Mesothelial cell of epicardium (in vitro differentiated cells): ENCODE measurements at places on chromosomes 2 and 18.
A peak's percentile ranks its signal among the peaks of the same experiment; 100 is the strongest.

DNA sequence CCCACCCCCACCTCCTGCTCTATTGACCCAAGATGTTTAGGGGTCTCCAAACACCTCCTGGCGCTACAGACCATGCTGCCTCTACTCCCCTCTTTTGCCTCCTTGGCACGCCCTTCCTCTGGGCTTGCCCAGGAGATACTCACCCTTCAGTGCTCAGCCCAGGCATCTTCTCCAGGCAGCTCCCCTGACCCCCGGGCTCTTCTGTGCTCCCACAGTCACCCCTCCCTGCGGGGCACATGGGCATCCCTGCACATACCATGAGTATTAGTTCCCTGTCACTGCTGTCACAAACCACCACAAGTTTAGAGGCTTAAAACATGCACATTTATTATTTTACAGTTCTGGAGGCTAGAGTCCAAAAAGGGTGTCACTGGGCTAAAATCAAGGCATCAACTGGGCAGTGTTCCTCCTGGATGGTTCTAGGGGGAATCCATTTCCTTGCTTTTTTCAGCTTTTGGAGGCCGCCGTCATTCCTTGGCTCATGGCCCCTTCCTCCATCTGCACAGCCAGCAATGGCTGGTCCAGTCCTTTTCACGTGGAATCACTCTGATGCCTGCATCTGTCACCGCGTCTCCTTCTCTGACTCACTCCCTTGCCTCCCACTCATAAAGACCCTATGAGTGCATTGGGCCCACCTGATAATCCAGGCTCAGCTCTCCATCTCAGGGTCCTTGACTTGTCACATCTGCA lies 230.4 kb upstream of the COPS8 start:
- H3K4me1 ChIP-seq, result peaks cover 64% of the 10 kb centered on the region
- no peaks in the 10 kb centered on the region for H3K27me3 ChIP-seq
- no peak for DNase-seq
- H3K27ac ChIP-seq, result no peak overlapping the region
- H3K4me3 ChIP-seq, result no peak overlapping the region

DNA sequence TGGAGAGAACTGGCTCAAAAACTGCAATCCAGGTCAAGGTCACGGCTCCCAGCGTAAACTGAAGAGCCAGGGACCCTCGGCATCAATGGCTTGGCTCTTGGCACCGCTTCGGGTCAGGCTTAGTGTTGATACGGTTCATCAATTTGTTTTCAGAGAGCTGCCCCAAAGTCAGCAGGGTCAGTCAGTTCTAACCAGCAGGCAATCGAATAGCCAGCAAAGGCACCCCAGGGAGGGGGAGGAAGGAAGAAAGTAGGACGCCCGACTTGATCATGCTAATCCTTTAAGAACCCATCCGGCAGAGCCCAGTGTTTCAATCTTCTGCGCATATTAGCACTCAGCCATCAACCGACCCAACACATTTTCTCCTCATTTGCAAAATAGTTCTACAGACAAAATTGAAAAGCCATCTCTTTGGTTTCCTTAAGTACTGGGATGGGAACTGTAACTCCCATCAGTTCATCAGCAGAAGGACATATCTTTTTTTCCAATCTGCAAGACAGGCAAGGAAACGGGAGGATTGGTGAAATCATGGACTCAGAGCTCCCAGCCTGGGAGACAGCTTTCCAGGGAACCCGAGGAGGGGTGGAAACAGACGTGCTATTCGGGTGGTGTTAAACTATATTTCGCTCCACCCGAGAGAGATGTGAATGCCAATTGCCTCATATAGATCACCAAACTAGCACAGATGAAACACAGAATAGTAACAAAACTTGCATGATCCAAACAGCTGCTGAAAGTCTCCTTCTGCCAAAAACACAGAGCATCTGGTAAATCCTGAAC lies 40.7 kb upstream of the CABLES1 start:
- H3K27ac ChIP-seq, result no peak overlapping the region
- H3K27me3 ChIP-seq, result peaks cover 17% of the 10 kb centered on the region
- H3K4me1 ChIP-seq, result peaks cover 5% of the 10 kb centered on the region
- H3K4me3 ChIP-seq, result no peak overlapping the region
- H3K36me3 ChIP-seq, result no peaks in the 10 kb centered on the region

- no peak overlapping the region for H3K27ac ChIP-seq
- no peak overlapping the region for H3K4me3 ChIP-seq
- H3K4me1 ChIP-seq, result no peaks in the 10 kb centered on the region
- no peak for DNase-seq
Measured at GRCh38 chr2:216780843-216781242, 79.0 kb downstream of the TNP1 start.

DNA sequence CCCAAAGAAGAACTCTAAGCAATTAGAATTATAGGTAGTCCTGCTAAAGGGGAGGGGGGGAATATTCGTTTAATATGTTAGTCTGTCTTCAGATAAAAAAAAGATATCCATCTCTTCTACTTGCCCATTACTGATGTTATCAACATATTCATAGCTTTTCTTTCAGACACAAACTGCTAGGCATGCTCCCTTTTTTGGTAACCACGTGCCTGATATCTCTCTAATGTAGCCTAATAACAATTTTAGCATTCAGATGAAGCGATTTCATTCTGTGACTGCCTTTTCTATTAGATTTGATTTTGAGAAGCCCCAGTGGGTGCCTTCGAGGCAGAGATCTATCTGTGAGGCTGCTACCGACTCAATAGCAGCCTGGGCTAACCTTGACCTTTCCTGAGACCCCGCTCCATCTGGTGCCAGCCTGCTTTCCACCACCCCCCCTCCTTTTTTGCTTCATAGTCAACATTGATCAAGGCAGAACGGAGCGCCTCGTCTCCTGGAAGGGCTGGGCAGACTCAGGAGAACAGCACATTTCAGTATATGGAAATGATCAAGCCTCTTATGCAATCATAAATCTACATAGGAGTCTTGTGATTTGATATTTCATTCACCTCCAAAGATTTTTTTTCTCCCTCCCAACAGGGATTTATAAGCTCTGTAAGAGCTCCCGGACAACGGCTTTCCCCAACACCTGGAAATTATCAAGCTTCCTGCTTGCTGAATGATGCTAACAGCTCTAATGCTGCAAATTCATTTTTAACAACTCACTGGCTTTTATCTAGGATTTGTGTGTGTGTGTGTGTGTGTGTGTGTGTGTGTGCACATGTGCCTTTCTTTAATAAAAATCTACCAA lies 14.7 kb upstream of the BCL11A start:
- no peak overlapping the region for H3K4me3 ChIP-seq
- peaks cover 23% of the 10 kb centered on the region for H3K4me1 ChIP-seq
- no peaks in the 10 kb centered on the region for H3K27me3 ChIP-seq
- no peak overlapping the region for H3K27ac ChIP-seq
- no peak for DNase-seq

- H3K4me1 ChIP-seq, result peaks cover 59% of the 10 kb centered on the region
- DNase-seq, result no peak
- H3K27me3 ChIP-seq, result no peaks in the 10 kb centered on the region
- H3K27ac ChIP-seq, result peak overlapping the region; percentile 94
- H3K36me3 ChIP-seq, result peaks cover 17% of the 10 kb centered on the region
Measured at GRCh38 chr18:31648966-31649429, 35.4 kb downstream of the B4GALT6 start.

GRCh38 chr2:74413001-74413698 lies 8.3 kb downstream of the C2orf81 start:
- peaks cover 11% of the 10 kb centered on the region for H3K27me3 ChIP-seq
- no peaks in the 10 kb centered on the region for H3K36me3 ChIP-seq
- H3K4me1 ChIP-seq, result peaks cover 12% of the 10 kb centered on the region
- DNase-seq, result no peak

- H3K27me3 ChIP-seq, result no peaks in the 10 kb centered on the region
- H3K4me1 ChIP-seq, result no peaks in the 10 kb centered on the region
- no peak for DNase-seq
- peaks cover 16% of the 10 kb centered on the region for H3K36me3 ChIP-seq
- no peak overlapping the region for H3K4me3 ChIP-seq
Measured at GRCh38 chr2:25090801-25091200, 48.9 kb downstream of the EFR3B start.

- H3K4me3 ChIP-seq, result no peak overlapping the region
- no peak overlapping the region for H3K27ac ChIP-seq
- no peak for DNase-seq
- H3K27me3 ChIP-seq, result peaks cover 7% of the 10 kb centered on the region
- H3K4me1 ChIP-seq, result no peaks in the 10 kb centered on the region
- peaks cover 22% of the 10 kb centered on the region for H3K36me3 ChIP-seq
Measured at GRCh38 chr2:172742931-172743540, 7.4 kb downstream of the RAPGEF4 start.

GRCh38 chr18:63924551-63924950 lies 16.8 kb downstream of the SERPINB10 start:
- no peaks in the 10 kb centered on the region for H3K36me3 ChIP-seq
- no peaks in the 10 kb centered on the region for H3K4me1 ChIP-seq
- H3K4me3 ChIP-seq, result no peak overlapping the region
- H3K27me3 ChIP-seq, result peaks cover 11% of the 10 kb centered on the region

DNA sequence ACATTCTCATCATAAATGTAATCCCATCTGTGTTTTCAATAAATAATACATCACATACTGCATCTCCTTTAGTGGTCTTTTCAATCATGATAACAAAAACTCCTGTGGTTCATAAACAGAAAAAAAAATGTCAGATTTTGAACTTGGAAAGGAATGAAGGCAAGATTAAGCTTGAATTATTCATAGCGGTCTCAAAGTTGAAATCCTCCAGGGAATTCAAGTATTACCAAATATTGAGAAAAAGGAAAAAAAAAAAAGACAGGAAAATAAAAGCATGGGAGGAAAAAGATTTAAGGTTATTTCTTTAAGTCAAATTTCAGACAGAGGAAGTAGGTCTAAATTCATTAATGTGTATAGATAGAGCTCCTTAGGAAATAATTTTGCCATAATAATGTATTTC lies 92.1 kb downstream of the COLEC12 start:
- H3K27me3 ChIP-seq, result no peaks in the 10 kb centered on the region
- DNase-seq, result no peak
- peaks cover 12% of the 10 kb centered on the region for H3K4me1 ChIP-seq
- no peak overlapping the region for H3K27ac ChIP-seq
- H3K4me3 ChIP-seq, result no peak overlapping the region
- H3K36me3 ChIP-seq, result peaks cover 33% of the 10 kb centered on the region

GRCh38 chr2:149363958-149364357 lies 33.6 kb downstream of the LYPD6 start:
- H3K27me3 ChIP-seq, result peaks cover 6% of the 10 kb centered on the region
- H3K27ac ChIP-seq, result peak overlapping the region; percentile 47
- no peak overlapping the region for H3K4me3 ChIP-seq

GRCh38 chr2:168371273-168372019 lies 84.6 kb upstream of the CERS6 start:
- H3K4me1 ChIP-seq, result peaks cover 29% of the 10 kb centered on the region
- no peak overlapping the region for H3K27ac ChIP-seq
- no peaks in the 10 kb centered on the region for H3K27me3 ChIP-seq
- DNase-seq, result no peak
- peaks cover 25% of the 10 kb centered on the region for H3K36me3 ChIP-seq

- H3K27ac ChIP-seq, result no peak overlapping the region
- no peak overlapping the region for H3K4me3 ChIP-seq
- peaks cover 41% of the 10 kb centered on the region for H3K36me3 ChIP-seq
- H3K4me1 ChIP-seq, result no peaks in the 10 kb centered on the region
- no peaks in the 10 kb centered on the region for H3K27me3 ChIP-seq
Measured at GRCh38 chr2:203394519-203395227, 66.5 kb downstream of the ABI2 start.

- H3K27ac ChIP-seq, result peak overlapping the region; percentile 99
- H3K27me3 ChIP-seq, result no peaks in the 10 kb centered on the region
- peak overlapping the region; percentile 96 for H3K4me3 ChIP-seq
- DNase-seq, result peak; percentile 94
Measured at GRCh38 chr18:3451183-3451988, 1.4 kb downstream of the TGIF1 start.

GRCh38 chr18:53946594-53946993 lies 277.9 kb downstream of the MBD2 start:
- no peaks in the 10 kb centered on the region for H3K36me3 ChIP-seq
- H3K27ac ChIP-seq, result no peak overlapping the region
- H3K27me3 ChIP-seq, result no peaks in the 10 kb centered on the region
- no peak overlapping the region for H3K4me3 ChIP-seq

DNA sequence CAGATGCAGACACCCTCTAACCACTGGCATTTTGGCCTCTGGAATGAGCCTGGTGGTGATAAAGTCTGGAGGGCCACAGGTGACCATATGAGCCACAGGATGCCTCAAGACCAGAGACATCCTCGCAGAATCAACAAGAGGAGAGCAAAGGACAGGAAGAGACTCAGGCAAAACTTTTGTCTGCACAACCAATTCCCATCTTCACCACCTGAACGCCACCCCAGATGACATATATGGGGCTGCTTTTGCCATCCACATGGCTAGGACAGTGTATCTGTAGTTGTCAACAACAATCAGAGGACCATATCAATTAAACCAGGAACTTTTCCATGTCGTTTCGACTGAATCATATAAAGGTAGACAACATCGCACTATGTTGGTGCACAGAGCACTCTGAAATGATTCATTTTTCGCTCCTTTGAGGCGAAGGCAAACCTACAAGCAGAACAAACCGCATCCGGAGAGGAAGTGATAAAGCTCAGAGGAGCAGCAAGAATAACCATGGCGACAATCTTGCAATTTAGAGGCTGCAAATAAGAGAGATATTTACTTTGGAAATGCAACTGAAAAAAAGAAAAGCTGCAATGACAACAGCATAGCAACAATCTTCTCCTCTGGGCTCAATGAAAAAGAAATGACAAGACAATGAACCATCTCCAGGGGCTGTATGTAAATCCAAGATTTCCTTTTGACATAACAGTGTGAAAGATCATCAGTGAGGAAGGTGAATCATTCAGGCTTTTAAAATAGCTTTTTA lies 204.5 kb downstream of the ARL4C start:
- peaks cover 2% of the 10 kb centered on the region for H3K4me1 ChIP-seq
- no peaks in the 10 kb centered on the region for H3K36me3 ChIP-seq
- DNase-seq, result no peak
- no peaks in the 10 kb centered on the region for H3K27me3 ChIP-seq

DNA sequence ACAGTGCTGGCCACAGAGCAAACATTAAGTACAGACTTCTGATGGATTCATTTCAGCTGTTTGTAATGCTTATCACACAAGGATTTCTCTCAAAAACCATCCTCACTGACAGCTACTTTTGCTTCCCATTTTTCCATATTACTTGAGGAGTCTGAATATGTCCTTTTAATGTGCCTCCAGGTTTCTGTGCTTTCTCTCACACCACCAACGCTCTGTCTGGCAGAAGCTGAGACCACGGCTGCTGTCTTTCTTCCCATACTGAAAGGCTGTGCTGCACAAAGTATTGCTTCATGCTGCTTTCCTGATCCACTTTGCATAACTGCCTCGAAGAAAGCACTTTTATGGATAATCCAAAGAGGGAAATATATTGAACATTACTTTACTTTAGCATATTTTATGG lies 312.1 kb upstream of the ZEB2 start:
- H3K36me3 ChIP-seq, result no peaks in the 10 kb centered on the region
- H3K4me3 ChIP-seq, result no peak overlapping the region
- H3K27me3 ChIP-seq, result no peaks in the 10 kb centered on the region
- H3K27ac ChIP-seq, result peak overlapping the region; percentile 18
- H3K4me1 ChIP-seq, result peaks cover 28% of the 10 kb centered on the region

- H3K36me3 ChIP-seq, result peaks cover 4% of the 10 kb centered on the region
- no peaks in the 10 kb centered on the region for H3K27me3 ChIP-seq
- no peak for DNase-seq
- peaks cover 19% of the 10 kb centered on the region for H3K4me1 ChIP-seq
- no peak overlapping the region for H3K4me3 ChIP-seq
- no peak overlapping the region for H3K27ac ChIP-seq
Measured at GRCh38 chr18:29164020-29164706, 987.2 kb upstream of the CDH2 start.
